Hypothalamus (tissue), 51 donors: ENCODE measurements at places on chromosomes 7 and 10.

- DNase-seq: no peak
Observed at GRCh38 chr10:79038841-79039201, 29.9 kb upstream of the ZMIZ1 start.

DNA sequence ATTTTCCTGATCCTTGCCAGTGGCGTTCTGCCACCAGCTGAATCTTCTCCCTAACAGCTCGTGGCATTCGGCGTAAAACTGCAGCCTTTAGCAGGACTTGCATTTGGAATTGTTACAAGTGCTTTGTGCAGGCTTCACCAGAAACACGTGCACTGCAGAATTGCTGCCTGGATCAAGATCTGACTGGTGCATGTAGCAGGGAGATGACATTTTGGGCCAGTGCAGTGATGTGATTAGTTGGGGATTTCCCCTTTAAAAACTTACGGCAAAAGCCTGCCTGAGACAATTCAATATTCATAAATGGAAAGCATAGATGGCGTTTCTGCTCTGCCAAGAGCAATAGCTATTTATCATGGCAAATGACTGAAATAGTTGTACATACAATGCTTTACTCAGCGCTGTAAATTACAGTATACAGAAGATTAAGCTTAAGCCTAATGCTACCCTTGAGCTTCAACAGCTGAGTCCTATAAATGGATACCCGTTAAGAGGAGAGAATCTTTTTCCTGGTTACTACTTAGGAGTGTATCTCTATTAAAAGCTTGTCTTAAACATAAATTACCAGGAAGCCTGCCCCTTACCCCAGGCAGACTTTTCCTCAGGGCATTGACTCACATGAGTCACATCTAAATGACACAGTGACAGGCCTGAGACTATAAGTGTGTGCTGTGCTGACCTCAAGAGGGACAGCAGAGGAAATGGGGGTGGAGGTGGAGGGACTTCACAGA is 106.3 kb downstream of the ATXN7L1 start:
- DNase-seq: no peak

GRCh38 chr7:135712182-135712782 is 15.7 kb downstream of the SLC13A4 start:
- DNase-seq: no peak

- no peak for DNase-seq
Observed at GRCh38 chr7:39095875-39096619, 118.3 kb downstream of the POU6F2 start.

- no peak for DNase-seq
Observed at GRCh38 chr7:98836811-98837629, 32.8 kb downstream of the TMEM130 start.

DNA sequence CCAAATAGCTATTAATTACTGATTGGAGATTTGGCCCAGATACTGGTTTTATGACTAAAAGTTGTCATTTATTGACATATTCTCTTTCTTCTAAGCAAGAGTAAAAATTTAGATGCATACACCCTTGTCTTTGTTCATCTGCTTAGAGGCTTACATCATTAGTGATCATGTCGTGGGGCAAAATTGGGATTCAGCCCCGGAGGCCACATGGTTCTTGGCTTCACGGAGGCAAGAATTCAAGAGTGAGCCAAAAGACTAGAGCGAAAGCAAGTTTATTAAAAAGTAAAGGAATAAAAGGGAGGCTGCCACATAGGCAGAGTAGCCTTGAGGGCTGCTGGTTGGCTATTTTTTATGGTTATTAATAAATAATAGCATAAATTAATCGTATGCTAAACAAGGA is 41.1 kb downstream of the MINPP1 start:
- no peak for DNase-seq

- no peak for DNase-seq
Observed at GRCh38 chr7:30003098-30003497, 13.5 kb upstream of the SCRN1 start.

DNA sequence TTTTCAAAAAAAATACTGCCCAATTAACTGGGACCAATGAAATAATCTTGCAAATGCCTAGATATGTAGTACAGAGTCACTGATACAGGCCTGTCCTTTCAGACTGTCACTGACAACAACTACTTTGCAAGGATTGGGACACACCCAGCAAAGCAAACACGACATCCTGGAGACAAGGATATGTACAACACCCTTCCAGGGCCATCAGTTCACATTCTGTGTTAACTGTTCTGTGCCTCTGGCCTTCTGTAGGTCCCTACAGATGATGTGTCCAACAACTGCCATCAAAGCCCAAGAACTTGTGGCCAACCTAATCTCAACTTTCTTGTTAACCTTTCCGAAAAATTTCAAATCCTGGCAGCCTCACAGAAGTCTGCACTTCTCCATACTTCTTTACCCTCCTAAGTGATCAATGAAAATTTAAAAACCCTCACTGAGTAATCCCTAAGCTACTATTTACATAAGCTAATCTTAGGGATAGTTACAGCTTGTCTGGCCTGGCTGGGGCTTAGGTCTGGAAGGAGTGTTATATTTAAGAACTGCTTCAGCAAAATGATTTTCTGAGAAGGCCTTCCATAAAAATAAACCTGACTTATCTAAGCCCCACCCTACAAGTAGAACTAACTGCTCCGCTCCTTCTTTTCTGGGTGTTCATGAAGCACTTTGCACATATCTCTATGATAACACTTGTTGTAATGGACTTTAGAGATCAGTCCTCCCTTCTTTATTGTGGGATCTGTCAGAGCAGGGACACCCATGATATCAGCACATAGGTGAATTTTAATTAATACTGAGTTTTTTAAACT is 21.0 kb downstream of the COBL start:
- DNase-seq: no peak

- DNase-seq: no peak
Observed at GRCh38 chr7:1953199-1954190, 279.2 kb downstream of the MAD1L1 start.

DNA sequence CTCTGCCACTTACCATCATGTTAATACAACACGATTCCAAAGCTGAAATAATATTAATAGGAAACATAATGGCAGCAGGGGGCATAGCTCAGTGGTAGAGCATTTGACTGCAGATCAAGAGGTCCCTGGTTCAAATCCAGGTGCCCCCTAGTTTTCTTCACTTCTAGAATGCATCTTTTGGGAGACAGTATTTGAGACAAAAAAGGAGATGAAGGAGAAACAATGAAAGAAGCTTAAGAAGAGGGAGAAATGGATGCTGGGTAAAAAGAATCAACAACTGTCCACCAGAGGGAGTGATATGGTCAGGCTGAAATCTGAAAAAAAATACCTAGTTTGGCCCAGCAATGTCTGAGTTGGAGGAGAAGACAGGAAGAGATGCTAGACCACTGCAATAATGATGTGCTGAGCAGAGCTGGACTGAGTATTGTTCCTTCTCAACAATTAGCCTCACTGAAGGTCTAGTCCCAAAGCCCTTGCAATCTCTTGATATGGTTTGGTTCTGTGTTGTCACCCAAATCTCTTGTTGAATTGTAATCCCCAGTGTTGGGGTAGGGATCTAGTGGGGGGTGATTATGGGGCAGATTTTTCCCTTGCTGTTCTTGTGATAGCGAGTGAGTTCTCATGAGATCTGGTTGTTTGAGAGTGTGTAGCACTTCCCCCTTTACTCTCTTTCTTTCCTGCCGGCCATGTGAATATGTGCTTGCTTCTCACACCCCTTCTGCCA is 48.3 kb downstream of the ZNF783 start:
- no peak for DNase-seq

- no peak for DNase-seq
Observed at GRCh38 chr7:148669927-148670326, 28.8 kb upstream of the CUL1 start.

DNA sequence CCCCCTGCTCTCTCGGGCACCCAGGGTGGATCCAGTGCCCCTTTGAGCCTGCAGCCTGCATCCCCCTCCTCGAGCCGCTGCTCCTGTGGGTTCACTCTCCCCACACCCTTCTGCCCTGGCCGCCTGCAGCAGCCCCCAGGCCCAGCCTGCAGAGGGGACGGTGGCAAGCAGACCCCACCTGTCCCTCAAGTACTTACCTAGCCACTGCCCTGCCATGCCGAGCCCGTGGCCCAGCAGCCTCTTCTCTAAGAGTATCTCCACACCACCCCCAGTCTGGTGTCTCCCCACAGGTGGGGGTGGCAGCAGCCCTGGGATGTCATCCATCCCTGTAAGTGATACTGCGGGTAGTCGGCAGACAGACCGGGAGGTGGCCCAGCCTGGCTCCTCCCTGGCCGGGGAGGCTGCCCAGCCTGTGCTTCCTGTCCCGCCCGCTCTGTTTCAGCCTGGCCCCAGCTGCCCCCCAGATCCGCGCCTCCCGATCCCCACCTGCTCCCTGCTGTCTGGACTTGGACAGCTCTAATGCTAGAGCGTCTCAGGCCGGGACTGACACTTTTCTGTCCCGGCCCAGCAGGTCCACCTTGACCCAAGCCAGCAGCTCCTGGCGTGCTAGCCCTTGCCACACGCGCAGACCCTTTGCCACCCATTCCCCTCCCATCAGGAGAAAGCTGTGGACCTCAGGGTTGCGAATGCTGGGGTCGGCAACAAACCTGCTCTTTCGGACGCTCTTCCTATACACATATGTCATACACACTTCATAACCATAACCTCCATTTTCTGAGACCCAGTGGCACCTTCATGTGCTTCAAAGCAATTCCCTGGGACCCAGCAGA is 25.0 kb downstream of the YKT6 start:
- no peak for DNase-seq

DNA sequence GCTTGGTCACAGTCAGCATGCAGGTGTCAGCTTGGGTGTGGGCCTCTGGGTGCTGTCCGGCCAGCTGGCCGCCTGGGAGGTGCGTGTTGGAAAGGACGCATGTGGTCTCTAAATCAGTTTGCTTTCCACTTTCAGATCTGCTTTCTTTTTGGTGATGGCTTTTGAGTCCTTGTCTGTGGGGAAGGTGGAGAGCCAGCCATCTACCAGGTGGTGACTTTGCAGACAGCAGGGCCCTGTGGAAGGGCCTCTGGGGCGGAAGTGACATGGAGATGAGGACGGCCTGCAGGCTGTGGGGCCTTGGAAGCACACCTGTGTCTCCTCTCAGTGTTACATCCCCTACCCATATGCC is 59.4 kb downstream of the WDR37 start:
- DNase-seq: no peak

GRCh38 chr7:33186192-33186591 is 56.8 kb downstream of the BBS9 start:
- DNase-seq: no peak

GRCh38 chr10:90417029-90417428 is 440.8 kb downstream of the HTR7 start:
- DNase-seq: no peak

- no peak for DNase-seq
Observed at GRCh38 chr7:157280216-157280841, 56.5 kb upstream of the DNAJB6 start.

DNA sequence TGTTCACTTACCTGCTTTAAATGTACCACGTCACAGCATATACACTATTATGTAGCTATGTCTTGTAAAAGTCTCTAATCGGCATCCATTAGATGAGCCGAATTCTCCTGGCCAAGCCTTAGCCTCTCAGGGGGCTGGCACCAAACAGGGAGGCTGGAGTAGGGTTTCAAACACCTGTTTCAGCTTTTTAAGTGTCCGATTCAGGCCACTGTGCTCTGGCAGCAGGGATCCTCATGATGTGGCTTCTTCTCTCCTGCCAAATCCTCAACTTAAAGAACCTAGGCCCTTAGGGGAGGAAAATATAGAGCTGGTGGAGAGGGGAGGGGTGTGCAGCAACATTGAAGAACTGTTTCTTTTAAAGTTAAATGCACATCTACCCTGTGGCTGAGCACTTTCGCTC is 68.5 kb upstream of the NFKB2 start:
- no peak for DNase-seq

GRCh38 chr10:119003572-119004289 is 25.8 kb upstream of the NANOS1 start:
- DNase-seq: no peak

GRCh38 chr7:158450476-158451124 is 137.0 kb downstream of the PTPRN2 start:
- DNase-seq: no peak

DNA sequence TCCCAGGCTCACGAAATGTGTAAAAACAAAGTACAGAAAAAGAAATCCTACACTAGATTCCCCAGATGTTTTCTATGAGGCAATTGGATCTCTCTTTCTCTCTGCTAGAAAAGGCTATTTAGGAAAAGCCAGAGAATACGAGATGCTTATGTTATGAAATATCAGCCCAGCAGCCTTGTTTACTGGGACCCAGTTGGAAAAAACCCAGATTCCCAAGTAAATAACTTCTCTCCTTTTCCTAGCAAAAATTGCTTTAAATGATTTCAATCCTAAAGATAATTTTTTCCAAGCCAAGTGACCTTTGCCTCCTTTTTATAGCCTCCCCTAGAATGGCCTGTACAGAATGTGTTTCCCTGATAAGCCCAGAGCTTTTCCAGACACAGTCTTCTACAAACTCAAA is 199.3 kb downstream of the PLXNA4 start:
- DNase-seq: no peak
